Hematopoietic multipotent progenitor cell treated with erythropoietin and hydrocortisone succinate and interleukin-3 and kit ligand, for 4 days (in vitro differentiated cells): ENCODE measurements at places on chromosomes 6 and 20.

DNA sequence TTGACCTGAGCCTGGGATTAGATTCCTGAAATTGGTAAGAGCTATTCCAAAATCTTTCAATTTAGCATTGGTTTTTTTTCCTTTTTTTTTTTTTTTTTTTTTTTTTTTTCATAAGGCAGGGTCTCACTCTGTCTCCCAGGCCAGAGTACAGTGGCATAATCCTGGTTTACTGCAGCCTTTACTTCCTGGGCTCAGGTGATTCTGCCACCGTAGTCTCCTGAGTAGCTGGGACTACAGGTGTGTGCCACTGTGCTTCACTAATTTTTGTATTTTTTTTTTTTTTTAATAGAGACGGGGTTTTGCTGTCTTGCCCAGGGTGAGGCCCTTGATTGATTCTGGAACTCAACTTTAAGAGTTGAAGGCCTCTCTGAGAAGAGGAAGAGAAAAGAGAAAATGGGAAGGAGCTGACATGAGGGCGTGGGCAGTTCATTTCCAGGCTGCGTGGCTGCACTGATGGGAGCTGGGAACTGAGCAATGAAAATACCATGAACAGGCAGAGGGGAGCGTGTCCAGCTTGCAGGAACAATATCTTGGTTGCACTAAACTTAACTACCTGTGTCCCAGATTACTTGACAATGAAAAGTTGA lies 24.6 kb downstream of the KDM1B start:
- no peak for DNase-seq

DNA sequence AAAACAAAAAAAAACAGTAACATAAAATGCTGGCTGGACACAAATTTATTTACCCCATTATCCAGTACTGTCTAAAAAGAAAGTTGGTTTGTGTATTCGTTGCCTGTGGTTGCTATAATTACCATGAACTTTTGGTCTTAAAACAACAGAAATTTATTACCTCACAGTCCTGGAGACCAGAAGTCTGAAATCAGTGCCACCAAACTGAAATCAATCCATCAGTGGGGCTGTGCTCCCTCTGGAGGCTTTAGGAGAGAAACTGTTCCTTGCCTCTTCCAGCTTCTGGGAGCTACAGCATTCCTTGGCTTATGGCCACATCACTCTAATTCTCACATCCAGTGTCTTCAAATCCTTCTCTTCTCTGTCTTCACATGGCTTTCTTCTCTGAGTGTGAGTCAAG lies 79.4 kb downstream of the SNX5 start:
- DNase-seq: no peak

- DNase-seq: peak; percentile 3
Observed at GRCh38 chr6:76250666-76251065, 178.2 kb upstream of the IMPG1 start.

GRCh38 chr20:2473516-2473915 lies 2.9 kb upstream of the SNRPB start:
- DNase-seq: no peak

DNA sequence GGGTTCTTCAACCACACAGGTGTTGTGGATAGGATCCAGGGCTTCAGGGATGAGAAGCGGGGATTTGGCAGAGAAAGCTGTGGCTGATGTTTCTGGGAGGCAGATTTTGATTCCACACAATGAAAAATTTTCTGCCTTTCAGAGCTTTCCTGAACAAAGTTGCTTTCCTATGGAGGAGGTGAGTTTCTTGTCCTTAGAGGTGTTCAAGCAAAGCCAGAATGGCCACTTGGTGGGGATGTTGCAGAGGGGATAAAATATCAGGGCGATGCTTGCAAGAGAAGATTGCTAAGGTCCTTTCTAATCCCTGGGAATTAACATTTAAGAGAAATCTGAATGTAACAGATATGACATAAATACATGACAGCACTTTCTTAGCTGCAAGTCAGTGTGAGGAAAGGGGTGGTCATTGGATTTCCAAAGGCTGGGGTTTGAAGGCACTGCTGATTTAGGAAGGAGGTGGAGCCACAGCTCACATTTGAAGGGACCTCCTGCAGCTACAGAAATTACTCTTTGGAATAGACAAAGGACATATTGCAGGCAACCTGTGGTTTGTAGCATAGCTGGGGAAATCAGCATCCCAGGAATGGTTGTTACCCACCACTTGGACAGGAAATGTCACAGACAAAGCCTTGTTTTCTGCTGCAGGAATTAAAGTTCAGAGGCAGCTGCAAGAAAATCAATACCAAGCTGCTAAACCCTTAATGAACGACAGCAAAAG lies 271.1 kb upstream of the CHD6 start:
- peak; percentile 9 for DNase-seq

GRCh38 chr6:143581835-143582480 lies 70.4 kb upstream of the FUCA2 start:
- DNase-seq: no peak

- DNase-seq: no peak
Observed at GRCh38 chr6:133166766-133167165, 74.4 kb upstream of the EYA4 start.

DNA sequence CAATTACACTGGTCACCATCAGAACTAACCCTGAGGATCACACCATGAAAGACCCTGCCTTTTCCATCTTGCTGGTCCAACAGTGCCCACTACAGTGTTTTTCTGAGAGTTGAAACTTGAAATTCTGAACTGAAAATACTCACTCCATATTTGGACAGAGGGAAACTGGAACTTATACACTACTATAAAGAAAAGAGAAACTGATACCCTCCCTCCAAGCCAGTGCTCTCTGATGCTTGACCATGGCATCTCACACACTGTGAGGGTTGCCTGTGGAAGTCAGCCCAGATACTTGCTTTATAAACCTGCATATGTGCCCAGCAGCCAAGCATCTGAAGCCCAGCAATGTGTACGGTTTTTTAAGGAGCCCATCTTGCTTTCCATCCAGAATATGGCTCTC lies 108.7 kb downstream of the FOXA2 start:
- DNase-seq: no peak

- DNase-seq: no peak
Observed at GRCh38 chr20:51449498-51450220, 92.9 kb downstream of the NFATC2 start.

GRCh38 chr6:154980273-154981078 lies 14.6 kb upstream of the TIAM2 start:
- DNase-seq: no peak

DNA sequence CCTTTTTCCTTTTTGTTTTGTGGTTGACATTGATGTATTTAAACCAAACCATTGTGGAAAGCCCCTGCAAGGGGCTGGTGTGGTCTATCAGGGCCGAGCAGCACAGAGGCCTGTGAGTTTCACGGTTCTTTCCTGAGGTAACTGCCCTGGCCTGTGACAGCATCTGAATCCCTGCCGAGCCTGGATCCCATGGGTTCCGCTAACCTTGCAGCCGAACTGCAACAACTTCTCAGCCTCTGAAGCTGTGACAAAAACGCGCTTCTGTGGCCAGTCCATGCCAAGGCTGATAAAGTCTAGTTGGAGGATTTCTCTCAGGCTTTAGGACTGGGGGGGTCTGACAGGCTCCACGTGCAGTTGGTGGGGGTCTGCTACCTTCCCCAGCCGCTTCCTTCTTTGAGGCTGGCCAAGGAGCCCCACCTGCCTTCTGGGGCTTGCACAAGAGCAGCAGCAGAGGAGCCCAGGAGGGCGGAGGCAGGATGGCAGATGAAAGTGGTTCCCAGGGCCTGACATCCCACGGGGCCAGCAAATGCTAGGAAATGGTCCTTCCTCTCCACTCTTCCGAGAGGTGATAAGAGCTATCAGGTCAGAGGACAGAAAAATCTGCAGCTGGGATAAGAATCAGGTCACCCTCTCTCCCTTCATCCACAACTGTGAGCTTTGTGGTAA lies 150.9 kb downstream of the PREX1 start:
- DNase-seq: no peak

- DNase-seq: no peak
Observed at GRCh38 chr6:82906951-82907350, 158.7 kb downstream of the UBE3D start.

- DNase-seq: no peak
Observed at GRCh38 chr6:142329486-142330113, 27.8 kb downstream of the ADGRG6 start.

DNA sequence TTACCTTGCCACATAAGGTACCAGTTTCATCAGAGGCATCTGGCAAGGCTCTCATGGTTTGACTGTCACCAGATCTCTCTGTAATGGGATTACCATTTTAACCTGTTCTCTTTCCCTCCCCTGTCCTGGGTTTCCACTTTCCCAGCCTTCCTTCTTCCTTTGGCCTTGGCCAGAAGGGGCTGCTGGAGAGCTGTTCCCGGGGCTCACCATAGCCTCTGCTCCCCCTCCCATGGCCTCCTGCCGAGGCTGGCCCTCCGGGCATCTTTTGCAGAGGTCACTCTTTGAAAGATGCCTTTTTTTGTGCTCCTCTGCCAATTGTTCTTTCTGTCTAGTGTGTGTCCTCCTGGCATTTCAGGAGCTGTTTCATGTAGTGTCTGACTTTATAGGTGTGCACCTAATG lies 100.7 kb upstream of the SCP2D1 start:
- no peak for DNase-seq

- DNase-seq: no peak
Observed at GRCh38 chr6:18165751-18166150, 10.5 kb downstream of the KDM1B start.

GRCh38 chr6:32252331-32253009 lies 28.6 kb upstream of the NOTCH4 start:
- DNase-seq: no peak

DNA sequence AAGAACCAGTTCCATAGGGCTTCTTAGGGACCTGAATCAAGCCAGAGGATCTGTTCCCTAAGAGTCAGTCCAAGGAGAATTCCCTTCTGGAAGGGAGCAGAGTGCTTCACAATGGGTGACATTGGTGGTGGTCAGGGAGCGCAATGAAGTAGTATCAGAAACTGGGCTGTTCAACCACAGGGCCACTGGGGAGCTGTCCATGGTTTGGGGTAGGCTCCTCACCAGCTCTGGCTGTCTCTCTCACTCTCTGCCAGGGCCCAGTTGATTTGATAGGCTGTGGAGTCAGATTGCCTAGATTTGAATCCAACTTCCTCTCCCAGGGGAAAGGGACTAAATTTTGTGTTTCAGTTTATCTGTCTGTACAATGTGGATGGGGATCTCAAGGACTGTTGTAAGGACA lies 36.7 kb upstream of the CHD6 start:
- DNase-seq: peak; percentile 56

- no peak for DNase-seq
Observed at GRCh38 chr20:54254596-54254995, 46.7 kb downstream of the PFDN4 start.
